ENCODE measurements at places on chromosomes 1 and 21.

- no peak for DNase-seq
These were observed 25.2 kb downstream of the ETS2 start for GRCh38 chr21:38830671-38831525.

DNA sequence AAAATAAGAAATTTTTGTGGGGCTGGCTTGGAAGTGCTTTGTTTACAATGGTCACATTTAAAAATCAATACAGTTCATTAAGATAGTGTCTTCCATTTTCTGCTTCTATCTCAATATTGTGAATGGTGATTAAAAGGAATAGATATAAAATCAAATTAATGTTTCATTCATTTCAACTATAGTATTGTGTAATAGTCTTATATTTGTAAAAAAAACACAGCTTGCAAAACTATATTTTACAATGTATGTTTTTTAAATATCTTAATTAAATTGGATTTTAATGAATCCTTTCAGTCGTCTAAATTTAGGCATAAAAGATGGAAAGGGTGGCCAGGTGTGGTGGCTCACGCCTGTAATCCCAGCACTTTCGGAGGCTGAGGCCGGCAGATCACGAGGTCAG is 63.5 kb downstream of the CRB1 start:
- DNase-seq: no peak

DNA sequence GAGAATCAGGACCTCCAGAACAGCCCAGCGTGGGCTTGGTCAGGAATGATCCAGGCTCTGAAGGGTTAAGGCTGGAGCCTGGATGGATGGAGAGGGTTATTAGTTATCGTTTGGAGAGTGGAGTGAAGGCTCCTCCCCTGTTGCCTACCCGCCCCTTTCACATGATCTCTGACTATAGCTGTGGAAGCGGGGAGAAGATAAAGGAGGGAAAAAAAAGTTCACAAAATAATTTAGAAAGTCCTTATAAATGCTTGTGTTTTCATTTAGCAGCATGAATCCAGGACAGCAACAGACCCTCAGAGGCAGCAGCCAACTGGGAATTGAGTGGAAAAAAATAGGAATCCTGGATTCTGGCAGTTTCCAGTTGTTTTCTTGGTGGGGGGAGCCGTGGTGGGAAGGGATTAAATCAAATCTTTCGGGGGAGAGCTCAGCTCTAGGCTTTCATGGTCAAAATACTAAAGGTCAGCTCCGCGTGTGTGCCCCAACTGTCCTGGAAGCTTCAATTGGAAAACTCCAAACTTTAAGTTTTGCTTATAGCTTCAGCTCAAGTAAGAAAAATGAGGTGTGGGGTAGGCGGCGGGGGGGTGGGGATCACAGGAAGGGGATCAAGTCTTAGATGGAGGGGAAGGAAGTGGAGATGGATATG is 595 bp upstream of the DDR2 start:
- no peak for DNase-seq

DNA sequence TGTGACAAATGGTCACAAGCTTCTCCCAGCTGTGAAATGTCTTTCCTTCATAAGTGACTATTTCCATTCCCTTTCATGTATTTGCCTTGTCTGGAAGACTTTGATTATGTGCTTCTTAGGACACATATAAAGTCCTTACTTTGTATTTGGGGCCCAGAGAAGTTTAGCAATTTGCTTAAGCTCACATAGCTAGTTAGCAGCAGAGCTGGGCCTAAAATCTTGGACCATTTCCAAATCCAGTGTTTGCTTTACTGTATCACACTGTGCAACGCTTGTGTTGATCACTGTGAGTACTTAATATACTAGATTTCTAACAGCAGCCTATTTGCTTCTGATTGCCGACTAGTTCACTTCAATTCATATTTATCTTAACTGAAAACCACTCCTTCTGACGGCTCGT is 2.2 kb upstream of the KCNA3 start:
- DNase-seq: no peak

- DNase-seq: no peak
These were observed 50.5 kb upstream of the PUM1 start for GRCh38 chr1:31116022-31116421.

- peak; percentile 67 for DNase-seq
These were observed 8.0 kb downstream of the SDHB start for GRCh38 chr1:17045634-17046333.

Measured in activated CD4-positive, alpha-beta T cell treated with anti-CD3 and anti-CD28 coated beads, Interleukin-2, amount 10 ng/mL, durations not matched to agents 24 days and 14 days (primary cell).